ENCODE measurements at places on chromosomes 13 and 19.
A peak's percentile ranks its signal among the peaks of the same experiment; 100 is the strongest.

DNA sequence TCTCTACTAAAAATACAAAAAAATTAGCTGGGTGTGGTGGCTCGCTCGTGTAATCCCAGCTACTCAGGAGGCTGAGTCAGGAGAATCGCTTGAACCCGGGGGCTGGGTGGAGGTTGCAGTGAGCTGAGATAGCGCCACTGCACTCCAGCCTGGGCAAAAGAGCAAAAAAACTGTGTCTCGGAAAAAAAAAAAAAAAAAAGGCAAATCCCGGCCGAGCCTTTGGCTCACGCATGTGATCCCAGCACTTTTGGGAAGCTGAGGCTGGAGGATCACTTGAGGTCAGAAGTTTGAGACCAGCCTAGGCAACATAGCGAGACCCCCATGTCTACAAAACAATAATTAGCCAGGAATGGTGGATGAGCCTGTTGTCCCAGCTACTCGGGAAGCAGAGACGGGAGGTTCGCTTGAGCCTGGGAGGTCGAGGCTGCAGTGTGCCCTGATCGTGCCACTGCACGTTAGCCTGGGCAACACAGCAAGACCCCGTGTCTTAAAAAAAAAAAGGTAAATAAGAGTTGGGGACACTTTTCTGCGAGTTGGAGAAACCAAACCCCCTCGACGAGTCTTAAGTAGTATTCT is 574 bp upstream of the GPX4 start:
- no peak for DNase-seq

- no peak for DNase-seq
Measured at GRCh38 chr19:3171894-3172672, 6.5 kb upstream of the S1PR4 start.

DNA sequence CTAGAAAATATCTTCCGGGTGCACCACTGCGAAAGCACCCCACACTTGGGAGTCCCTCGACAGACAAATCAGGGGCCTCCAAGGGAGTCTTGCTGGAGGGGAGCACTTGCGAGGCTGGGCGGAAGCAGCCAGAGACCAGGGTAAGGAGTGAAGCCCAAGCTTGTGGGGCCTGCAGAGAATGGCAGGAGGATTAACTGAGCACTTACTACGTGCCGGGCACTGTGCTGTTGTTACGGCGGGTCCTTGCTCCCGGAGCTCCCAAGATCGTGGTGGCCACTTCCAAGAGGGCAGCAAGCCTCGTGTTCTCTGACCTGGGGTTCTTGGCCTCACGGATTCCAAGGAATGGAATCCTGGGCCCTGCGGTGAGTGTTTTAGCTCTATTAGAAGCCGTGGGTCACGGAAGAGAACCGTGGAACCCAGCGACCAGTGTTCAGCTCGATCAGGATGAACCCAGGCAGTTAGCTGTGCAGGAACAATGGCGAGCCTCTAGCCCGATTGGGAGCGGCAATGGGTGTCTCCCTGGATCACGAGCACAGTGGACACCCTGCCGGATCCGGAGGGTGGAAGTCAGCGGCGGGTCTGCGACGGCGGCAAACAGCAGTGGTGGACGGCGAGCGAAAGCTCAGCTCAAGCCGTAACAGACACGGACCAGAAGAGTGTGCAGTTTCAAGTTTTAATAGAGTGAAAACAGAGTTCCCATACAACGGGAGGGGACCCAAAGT is 9.6 kb downstream of the TTYH1 start:
- DNase-seq, result no peak

- no peak for DNase-seq
Measured at GRCh38 chr19:50024719-50025021, 502 bp downstream of the VRK3 start.

DNA sequence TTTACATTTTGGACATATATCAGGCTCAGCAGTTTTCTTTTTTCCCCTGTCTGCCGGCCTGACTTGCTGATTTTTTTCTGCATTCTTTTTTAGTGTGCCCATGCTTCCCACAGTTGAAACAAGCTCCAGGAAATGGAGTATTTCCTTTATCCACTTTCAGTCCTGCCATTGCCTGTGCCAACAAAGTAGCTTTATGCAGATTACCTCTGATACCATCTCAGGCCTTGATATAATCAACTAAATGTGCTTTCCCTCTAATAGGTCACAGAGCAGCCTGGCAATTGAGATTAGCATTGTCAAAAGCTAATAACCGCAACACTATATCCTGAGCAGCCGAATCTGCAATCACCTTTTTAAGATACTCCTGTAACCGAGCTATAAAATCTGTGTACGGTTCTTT is 9.2 kb downstream of the MRPS12 start:
- no peak for DNase-seq

DNA sequence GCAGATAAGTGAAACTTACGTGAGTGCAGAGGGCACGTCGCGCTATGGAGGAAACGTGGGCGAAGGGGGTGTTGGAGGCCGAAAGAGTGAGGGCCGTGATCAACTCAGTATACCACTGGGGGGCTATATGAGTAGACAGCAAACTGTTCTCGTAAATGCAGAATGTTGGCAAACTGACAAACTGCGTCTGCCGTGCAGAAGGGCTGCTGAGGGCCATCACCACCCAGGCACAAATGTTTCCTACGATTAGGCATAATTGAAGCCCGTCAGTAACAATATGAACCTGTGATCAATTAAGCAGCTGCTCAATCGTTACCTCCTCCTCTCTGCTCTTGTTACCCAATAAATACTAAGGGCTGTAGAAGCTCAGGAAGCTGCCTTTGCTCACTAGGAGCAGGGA is 17.3 kb upstream of the MADCAM1 start:
- DNase-seq, result no peak

DNA sequence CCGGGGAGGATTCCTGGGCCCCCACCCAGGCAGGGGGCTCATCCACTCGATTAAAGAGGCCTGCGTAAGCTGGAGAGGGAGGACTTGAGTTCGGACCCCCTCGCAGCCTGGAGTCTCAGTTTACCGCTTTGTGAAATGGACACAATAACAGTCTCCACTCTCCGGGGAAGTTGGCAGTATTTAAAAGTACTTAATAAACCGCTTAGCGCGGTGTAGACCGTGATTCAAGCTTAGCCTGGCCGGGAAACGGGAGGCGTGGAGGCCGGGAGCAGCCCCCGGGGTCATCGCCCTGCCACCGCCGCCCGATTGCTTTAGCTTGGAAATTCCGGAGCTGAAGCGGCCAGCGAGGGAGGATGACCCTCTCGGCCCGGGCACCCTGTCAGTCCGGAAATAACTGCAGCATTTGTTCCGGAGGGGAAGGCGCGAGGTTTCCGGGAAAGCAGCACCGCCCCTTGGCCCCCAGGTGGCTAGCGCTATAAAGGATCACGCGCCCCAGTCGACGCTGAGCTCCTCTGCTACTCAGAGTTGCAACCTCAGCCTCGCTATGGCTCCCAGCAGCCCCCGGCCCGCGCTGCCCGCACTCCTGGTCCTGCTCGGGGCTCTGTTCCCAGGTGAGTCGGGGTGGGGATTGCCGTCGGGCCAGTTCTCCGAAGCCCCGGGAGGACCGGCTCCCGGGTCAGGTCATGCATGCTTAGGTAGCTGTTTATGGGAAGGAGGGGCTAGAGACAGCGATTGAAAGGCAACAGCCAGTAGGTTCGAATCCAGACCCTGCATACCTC is at the start of gene ICAM1:
TSS of gene ICAM1 (plus strand) at position 505 of the 779 bp plus-strand sequence. CDS start at position 545, 40 bp downstream.
- DNase-seq, result peak; percentile 76

DNA sequence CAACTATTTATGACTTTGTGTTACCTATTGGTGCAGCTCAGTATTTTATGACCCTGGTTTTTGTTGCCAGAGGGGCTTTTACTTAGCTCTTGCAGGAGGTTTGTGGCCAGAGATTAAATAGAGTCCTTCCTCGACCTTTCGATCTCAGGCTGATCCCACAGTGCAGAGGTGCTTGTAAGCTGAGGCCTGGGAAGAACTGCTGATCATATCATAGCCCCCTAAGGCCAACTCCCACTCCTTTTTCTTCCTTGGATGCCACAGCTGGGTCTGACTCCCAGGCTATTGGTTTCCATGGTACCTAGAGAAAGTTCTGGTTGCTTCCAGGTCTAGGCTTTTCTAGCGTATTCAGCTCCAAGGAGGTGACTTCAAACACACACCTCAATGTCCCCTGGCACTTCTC is 324.9 kb downstream of the FOXO1 start:
- DNase-seq, result no peak

- DNase-seq, result no peak
Measured at GRCh38 chr13:42477596-42478190, 96.3 kb upstream of the TNFSF11 start.

DNA sequence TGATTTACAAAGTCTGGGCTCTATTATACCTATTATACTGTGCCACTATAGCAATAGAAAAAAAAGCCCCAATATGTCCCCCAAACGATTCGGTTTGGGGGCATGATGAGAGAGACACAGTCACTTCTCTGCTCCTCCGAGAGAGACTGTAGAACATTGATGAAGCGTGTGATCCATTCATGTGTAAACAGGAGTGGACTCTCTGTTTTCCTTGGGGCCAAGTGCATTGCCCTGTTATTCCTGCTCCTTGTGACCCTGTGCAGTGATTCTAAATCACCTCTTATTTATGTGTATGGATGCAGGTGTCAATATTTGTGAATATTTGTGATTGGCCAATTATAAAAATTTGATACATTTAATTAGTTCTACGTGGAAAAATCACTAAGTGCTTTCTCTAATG is 17.0 kb downstream of the F10 start:
- no peak for DNase-seq

DNA sequence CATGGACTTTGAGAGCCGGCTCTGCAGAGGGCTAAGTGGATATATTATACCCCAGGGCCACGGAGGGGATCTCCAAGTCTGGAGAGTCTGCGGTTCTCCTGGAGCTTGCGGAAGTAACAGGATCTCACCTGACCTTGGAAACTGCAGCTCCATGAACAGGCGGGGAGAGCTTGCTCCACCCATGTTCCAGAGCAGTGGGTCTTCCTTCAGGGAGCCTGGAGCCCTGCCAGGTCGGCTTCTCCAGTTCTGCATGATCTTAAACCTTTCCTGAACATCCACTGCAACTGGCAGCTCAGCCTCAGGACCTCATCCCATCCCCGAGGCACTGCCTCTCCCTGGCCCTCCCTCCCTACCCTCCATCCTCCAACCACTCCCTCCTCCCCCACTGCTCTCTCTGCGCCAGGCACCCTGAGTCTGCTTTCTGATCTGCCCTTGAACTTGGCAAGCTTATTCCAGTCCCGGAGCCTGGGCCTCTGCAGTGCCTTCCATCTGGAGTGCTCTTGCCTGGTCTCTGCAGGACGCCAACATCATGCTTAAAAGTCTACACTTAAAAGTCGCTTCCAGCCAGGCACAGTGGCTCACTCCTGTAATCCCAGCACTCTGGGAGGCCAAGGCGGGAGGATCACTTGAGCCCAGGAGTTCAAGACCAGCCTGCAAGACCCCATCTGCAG is 13.2 kb downstream of the ATCAY start:
- no peak for DNase-seq

- DNase-seq, result no peak
Measured at GRCh38 chr13:66139701-66140100, 1090.4 kb downstream of the PCDH9 start.

DNA sequence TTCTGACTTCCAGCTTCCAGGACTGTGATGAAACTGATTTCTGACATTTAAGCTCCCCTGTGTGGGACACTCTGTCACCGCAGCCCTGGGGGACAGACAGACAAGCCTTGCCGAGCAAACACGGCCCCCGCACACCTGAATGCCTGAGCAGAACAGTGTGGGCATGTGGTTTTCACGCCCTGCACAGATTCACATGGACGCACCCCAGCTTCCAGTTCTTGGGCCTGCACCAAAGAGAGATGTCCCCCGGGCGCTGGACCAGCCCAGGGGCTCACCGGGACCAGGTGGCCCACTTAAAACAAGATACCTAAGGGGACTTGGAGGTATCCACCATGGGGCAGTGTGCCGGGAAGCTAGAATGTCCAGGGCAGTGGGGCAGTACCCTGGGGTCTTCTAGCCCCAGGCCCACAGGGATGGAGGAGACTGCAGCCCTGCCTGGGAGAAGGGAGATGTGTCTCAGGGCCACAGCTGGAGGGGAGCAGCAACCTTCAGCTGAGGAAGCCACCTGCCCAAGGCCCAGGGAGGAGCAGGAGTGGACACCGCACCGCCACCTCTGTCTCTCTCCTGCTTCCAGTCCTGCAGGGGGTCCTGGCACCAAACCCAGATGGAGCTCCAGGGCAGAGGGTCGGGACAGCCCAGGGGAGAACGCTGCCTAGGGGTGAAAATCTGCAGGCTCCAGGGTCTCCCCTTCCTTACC is 50.5 kb downstream of the SOX1 start:
- no peak for DNase-seq

DNA sequence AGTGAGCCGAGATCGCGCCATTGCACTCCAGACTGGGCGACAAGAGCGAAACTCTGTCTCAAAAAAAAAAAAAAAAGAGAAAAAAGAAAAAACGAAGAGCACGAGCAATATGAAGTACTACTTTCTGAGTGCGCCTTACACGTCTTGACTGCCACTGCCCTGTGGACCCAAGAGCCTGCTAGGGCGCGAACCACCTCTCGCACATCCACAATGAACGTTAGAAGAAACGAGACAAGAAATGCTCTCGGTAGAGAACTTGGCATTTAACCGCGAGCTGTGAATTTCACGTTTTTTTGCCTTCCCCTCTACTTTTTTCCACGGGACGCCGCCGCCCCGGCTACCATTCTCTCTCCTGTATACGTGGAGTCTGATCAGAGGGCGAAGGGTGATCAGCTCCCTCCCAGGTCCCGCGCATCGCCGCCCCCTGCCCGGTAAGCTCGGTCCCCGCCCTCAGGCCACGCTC is 454 bp downstream of the TIMM44 start:
- DNase-seq, result no peak

GRCh38 chr13:24505256-24505655 is 7.3 kb downstream of the PARP4 start:
- DNase-seq, result no peak

GRCh38 chr13:76820759-76821158 is 65.4 kb downstream of the KCTD12 start:
- no peak for DNase-seq

DNA sequence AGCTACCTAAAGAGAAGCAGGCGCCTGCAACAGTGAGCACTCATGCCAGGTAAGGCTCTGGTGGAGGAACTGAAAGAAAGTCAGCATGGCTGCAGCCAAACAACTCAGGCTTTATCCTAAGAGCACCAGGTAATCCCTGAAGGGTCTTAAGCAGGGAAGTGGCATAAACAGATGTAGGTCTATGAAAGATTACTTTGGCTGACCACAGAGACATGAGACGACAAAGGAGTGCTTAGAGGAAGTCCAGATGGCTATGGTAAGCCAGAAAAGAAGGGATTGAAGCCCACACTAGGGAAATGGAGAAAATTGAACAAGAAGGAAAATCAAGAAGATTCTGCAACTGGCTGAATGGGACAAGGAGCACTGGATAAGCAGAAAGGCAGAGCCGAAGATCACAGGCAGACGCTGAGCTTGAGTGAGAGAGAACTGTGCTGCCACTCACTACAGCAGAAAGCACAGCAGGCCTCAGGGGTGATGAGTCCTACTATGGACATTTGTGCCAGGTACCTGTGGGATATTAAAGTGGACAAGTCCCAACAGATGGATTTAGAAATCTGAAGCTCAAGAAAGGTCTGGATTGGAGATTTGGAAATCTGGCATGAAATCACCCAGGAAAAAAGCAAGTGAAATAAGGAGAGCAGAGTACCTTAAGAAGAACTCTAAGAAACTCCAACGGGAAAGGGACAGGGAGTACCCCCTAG is 4.2 kb downstream of the RCBTB1 start:
- DNase-seq, result no peak

- DNase-seq, result no peak
Measured at GRCh38 chr13:102291587-102292218, 110.1 kb downstream of the FGF14 start.
